Fibroblast of gingiva (primary cell): ENCODE measurements at places on chromosomes 16 and 17.

DNA sequence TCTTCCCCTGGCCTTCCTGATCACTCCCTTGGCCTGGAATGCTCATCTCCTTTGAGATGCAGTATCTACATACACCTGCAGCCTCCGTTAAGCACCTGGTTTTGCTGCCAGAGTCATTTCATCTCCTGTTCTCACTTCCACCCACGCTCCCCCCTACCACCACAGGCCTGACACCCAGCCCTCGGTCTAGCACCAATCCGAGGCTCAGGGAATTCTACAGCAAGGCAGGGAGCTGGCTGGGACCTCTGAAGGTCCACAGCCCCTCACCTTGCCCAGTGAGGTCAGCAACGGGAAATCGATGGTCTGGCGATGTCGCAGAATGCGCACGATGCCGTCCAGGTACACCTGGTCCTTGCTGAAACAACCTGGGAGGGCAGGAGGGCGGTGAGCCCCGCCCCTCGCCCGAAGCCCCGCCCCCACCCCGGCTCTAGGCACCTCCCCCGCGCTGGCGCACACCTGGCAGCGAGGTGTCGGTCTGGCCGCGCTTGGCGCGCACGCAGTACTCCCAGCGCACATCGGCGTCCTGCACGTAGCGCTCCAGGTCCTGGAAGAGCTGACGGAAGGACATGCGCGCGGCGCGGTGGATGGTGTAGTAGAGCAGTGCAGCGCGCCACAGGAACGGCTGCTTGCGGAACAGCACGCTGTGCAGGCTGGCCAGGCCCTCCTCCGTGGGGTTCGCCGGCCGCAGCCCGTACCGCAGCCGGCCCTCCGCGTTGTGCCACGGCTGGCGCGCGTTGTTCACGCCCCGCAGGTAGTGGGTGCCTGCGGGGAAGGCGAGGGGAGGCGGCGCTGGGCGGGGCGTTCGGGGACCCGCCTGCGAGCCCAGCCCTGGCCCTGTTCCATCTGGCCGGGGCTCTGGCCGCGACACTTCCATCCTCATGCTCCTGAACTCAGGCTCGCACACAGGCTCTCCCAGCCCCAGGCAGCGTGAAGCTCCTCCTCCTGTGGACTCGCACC lies 5.7 kb downstream of the MATCAP1 start:
- DNase-seq, result peak; percentile 54

DNA sequence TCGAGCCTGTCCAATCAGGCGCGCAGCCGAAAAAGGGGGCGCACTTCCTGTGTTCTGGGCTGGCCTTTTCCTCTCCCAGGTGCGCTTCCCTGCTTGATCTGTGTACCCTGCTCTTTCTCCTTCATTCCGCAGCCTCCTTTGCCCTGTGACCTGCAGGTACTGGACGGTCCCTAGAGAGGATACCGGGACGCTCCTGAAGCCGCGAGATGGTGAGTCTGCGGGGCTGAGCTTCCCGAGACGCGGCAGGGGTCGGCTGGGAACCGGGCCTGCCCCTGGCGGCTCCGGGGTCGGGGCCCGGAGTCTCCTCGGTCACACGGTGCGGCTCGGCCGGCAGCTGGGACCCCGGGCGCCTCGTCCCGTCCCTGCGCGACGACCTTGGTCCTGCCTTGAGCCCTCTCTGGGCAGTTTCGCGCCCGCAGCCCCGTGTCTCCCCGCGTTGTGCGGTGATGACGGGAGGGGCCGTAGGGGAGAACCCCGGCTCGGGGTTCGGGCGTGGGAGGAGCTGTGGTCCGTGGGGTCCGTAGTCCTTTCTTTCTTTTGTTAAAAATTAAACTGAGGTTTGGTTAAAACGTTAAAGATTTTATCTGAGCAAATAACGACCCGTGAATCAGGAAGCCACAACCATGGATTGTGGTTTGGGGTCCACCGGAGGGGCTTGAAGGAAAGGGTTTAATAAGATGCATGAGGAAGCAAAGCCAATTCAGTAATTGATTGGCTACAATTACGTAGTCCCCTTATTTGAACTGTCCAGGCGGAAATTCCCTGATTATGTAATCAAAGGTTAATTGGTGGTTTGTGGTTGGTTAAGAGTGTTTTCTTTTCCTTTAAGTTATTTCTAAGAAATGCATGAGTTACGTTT lies 172.8 kb upstream of the ZNF267 start:
- DNase-seq, result no peak

- DNase-seq, result no peak
These were observed 300.7 kb upstream of the TNRC6C start for GRCh38 chr17:77657839-77658238.

GRCh38 chr17:71710816-71711215 lies 410.0 kb upstream of the SOX9 start:
- DNase-seq, result peak; percentile 6
